Fibroblast of skin of abdomen (primary cell): ENCODE measurements at places on chromosomes 2 and 18.

DNA sequence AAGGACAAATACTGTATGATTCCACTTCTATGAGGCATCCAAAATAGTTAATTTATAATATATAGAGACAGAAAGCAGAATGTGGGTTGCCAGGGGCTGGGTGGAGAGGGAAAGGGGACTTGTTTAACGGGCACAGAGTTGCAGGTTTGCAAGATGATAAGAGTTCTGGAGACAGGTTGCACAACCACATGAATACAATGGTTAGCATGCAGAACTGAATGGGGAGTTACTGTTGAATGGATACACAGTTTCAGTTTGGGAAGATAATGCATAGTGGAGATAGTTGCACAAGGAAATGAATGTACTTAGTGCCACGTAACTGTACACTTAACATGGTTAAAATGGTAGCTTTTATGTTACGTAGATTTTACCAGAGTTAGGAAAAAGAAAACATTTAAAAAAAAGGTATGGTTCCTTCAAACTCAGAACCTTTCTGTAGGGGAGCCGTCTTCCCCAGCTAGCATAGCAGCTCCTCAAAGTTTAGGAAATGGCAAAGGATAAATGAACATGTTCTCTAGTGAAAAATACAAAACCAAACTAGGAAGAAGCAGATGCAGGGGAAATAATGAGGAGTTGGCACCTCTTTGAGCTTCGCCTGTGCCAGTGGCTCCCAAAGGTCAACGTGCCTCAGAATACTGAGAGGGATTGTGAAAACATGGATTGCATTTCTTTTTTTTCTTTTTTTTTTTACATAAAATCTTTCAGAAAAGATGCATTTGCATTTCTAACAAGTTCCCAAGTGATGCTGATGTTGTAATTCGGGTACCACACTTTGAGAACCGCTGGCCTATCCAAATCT is 95.2 kb downstream of the ZCCHC2 start:
- no peak for DNase-seq

DNA sequence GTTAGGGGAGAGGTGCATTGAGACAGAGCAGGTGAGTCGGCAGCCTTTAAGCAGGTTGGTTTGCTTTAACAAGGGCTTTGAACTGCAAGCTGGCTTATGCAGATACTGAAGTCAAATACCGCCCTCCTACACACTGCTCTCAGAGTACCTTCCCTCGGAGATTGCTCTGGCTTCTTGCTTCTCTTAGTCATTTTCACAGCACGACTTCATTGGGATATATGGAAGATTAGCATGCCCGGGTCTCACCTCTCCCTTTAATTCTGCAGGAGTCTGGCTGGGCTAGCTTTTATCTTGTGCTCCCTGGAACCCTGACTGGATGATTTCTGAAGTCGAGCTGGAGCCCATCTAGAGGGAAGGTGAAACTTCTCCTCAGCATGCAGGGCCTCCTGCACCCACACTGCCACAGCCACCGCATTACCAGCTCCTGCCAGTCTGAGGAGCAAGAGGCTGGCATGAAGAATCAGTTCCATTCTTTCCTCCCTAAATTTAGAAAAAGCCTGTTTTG is 395.5 kb upstream of the HNRNPA3 start:
- no peak for DNase-seq

DNA sequence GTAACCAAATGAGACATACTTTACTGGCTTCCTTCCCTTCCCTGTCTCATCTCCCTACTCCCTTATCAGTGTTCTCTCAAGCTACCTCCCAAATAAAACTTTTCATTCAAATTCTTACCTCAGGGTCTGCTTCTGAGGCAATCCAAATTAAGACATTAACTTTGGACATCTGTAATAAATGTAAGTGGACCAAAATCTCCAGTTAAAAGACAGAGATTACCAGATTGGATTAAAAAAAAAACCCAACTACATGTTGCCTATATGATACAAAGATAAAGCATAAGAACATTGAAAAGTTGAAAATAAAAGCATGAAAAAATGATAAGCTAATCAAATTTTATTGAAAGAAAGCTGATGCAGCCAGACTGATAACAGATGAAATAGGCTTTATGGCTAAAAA is 58.8 kb upstream of the ST3GAL5 start:
- DNase-seq = no peak

DNA sequence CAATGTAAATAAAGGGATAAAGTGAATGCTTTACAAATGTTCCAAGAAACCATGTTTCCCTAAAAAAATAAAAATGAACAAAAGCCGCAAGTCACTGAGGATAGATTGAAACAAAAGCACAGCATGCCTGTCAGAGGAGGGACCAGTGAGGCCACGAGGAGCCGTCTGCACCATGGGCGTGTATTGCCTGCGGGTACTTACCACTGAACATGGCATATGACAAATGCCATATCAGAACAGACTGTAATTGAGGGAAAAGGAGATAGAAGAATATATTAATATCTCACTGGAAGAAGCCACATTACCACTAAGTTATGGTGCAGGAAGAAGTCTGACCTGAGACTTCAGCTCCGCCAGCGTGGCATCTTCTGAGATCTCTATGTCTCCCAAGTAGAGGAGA is 75.8 kb downstream of the USP40 start:
- no peak for DNase-seq

DNA sequence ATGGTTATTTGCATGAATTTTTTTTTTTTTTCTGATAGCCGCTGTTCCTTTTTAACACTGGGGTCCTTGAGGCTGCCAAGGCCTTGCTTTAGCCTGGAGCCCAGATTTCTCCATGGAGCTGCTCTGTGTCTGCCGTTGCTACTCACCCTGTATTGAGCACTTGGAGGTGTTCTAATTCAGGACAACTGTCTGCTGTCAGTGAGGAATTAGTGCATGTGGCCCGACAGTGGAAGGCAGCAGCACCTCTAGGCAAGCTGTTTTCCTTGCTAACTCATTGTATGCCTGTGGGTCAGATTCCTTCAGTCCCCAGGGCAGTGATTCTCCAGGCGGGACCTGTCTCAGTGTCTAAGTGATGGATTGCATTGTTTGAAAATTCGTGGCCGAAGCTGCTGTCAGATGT is 147.7 kb upstream of the DPP10 start:
- no peak for DNase-seq

GRCh38 chr2:225293638-225294037 is 105.9 kb upstream of the NYAP2 start:
- no peak for DNase-seq

- no peak for DNase-seq
These were observed 88.8 kb downstream of the MAP3K20 start for GRCh38 chr2:173164396-173164795.

- DNase-seq = no peak
These were observed 16.3 kb downstream of the FOSL2 start for GRCh38 chr2:28408764-28409599.

- peak; percentile 25 for DNase-seq
These were observed 83.8 kb downstream of the ATL2 start for GRCh38 chr2:38293152-38293865.

- DNase-seq = peak; percentile 67
These were observed 156.9 kb downstream of the LAMA1 start for GRCh38 chr18:6960656-6961055.

DNA sequence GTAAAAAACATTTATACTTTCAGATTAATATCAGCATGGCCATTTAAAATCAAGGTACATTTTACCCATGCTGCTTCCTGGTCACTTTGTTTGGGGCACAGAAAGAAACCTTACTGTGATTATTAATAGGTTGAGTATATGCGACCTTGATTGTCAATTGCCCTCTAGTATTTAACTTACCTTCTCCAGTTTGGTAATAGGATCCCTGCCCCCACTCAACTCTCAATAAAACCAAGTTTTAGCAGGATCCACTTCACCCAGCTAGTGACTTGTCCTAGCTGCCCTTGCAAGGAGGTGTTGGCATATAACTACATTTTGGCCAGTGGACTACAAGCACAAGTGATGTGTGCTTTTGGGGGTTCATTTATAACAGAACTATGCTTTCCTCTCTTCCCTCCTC is 34.3 kb downstream of the FANCL start:
- no peak for DNase-seq

DNA sequence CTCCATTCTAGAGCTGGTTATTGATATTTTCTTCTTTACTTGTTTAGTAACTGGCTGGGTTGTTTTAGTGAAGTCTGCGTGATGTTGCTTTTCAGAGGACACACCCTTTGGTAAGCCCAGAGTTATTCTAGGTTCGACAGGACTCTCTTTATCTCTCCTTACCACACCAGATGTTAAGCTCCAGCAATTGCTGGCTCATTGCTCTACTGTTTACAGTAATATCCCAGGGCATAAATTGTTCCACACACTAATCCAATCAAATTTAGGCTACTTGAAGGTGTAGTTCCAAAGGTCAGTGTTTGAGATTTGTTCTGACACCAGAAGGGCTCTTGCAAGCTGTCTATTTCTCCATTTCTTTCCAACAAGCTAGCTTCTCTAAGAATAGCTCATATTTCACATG is 506.6 kb downstream of the NR4A2 start:
- no peak for DNase-seq

- no peak for DNase-seq
These were observed 128.6 kb downstream of the NCK2 start for GRCh38 chr2:105873281-105873680.

DNA sequence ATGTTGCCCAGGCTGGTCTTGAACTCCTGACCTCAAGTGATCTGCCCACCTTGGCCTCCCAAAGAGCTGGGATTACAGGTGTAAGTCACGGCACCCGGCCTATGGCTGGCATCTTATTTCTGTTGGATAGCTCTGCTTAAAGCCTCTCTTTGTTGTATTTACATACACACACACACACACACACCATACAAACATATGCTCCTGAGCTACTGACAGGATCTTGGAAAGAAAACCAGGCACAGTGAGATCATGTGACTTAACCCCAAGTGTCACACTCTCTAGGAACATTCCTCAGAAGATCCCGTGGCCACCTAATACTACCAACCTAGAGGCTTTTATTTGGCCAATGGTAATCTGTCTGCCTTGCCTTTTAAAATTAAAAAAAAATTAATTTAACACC is 85.1 kb upstream of the HAAO start:
- no peak for DNase-seq

- DNase-seq = peak; percentile 84
These were observed 77.3 kb upstream of the RPL31 start for GRCh38 chr2:100924520-100925451.

DNA sequence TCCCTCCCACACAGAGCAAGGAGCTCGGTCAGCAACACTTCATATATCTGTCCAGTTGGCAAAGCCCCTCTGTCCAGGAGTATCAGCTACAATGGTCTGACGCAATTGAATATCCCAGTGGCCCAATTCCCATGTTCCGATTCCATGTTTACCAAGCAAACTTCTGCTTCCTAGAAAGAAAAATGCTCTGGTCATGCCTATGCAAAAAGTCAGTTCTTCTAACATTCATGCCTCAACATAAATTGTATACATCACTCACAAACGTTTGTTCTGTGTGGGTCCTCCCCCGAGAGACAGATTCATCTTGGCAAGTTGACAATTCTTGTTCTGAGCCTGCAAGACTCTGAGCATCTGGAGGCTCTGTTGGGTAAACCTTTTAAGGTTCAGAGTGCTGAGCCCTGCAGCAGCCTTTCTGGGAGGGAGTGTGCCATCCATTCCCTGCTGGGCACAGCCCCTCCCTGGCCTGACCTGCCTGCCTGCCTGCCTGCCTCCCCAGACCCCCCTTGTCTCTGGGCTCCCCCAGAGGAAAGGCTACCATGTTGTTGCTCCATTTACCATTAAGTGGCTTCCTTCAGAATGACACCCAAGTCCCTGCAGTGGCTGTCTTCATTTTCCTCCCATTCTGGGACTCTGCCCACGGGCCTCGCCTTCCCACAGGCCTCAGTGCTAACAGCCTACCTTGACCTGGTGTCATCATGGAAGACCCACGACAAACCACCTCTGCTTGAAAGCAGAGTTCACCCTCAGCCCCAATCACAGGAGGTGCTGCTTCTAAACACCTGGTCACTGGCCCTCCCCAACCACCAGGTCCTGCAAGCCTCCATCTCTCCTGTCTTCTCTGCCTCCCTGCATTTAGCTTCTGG is 37.6 kb upstream of the TAF1B start:
- peak; percentile 59 for DNase-seq

DNA sequence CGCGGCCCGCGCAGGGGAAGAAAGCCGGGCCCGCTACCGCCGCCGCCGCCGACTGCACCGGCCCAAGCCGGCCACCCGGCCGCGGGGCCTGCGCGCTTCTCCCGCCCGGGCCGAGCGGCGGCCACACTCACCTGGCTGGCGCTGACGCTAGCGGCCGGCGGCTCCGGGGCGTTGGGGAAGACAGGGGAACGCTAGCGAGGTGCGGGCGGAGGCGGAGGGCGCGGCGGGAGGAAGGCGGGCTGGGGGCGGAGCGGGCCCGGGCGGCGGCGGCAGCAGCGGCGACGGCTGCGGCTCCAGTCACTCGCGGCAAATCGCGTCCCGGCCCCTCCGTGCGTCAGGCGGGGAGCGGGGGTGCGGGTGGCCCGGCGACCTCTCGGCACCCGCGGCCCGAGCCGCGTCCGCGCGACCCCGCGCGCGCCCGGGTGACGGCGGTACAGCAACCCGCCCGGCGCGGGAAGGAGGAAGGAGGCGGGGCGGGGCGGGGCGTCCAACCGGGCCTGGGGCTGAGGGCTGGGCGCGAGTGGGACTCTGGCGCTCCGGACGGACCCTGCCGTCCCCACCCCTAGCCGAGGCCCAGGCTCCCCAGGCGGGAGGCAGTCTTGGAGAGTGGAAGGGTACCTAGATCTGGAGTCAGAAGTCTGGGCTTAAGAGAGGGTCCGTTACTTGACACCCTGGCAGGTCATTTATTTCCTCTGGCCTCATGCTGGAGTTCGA is at the start of gene SESTD1:
SESTD1 (minus strand) TSS at position 465 of the 714 bp plus-strand sequence. CDS start 72,991 bp downstream, outside the sequence.
- peak; percentile 49 for DNase-seq

- peak; percentile 51 for DNase-seq
These were observed 86.0 kb downstream of the DTNB start for GRCh38 chr2:25587361-25587760.

GRCh38 chr2:41647468-41648050 is 400.3 kb upstream of the PKDCC start:
- peak; percentile 2 for DNase-seq

- DNase-seq = no peak
These were observed 8.3 kb downstream of the OSR1 start for GRCh38 chr2:19349911-19350677.

- DNase-seq = peak; percentile 84
These were observed 48.2 kb upstream of the PPM1B start for GRCh38 chr2:44120428-44120827.

DNA sequence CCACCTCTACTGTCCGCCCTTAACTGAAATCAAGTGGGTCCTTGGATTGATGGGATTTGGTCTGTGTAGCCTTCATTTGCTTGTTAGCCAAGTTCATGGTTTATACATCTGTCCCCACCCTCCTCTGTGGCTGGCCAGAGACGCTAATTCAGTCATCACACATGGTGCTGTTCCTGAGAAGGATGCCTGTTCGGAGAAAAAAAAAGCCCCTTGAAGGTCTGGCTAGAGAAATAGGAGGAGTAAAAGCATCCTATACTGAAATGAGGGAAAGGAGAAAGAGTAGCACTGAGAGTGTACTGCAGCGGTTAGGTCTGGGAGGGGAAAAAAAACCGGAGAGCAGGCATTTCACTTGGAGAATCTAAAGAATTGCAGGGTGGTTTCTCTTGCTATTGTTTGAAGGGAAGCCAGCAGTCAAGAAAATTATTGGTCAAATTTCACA is 180.6 kb upstream of the EPAS1 start:
- peak; percentile 69 for DNase-seq

DNA sequence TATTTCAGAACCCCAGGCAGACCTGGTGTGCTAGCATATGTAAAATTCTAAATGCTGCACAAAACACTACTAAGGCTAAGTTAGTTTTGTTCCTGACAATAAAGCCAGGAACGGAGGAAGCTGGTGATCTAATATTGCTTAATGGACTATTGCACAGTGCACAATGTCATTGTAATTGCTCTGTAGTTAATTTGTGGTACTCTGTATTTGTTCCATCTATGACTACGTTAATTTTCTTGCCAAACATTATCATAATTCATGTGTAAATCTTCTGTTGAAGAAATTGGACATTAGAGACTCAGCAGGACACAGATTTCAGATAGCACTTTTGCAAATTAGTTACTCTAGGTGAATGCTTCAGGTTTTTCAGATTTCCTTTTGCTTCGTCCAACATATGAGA is 232.3 kb downstream of the RIT2 start:
- no peak for DNase-seq
